ENCODE measurements at places on chromosomes 7 and 10. TPM values are rescaled to one million over a fixed set of nuclear protein-coding genes. Genes with fewer than 3 reads are reported as not detected.
A peak's percentile ranks its signal among the peaks of the same experiment; 100 is the strongest.

DNA sequence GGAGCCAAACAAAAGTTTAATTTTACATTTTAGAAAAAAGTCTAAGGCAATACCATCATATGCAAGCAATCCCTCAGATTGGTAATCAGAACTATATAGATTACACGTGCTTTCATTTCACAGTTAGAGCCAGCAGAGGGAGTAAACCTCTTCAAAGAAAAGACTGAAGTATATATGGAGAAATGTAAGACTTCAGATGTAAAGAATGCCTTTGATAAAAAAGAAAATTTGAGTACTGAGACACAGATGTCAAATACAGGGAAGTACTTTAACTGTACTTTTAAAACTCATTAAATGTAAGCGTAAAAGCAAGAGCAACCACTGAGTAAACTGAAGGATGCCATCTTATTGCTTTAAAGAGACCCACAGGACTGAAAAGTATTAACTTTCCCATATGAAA is 101.4 kb upstream of the FAM133B start:
- DNase-seq: no peak
- no peaks in the 10 kb centered on the region for H3K27me3 ChIP-seq
- no peaks in the 10 kb centered on the region for H3K36me3 ChIP-seq
- no peak overlapping the region for H3K4me3 ChIP-seq

COL1A2 gene
- total RNA-seq: 465 TPM

DNA sequence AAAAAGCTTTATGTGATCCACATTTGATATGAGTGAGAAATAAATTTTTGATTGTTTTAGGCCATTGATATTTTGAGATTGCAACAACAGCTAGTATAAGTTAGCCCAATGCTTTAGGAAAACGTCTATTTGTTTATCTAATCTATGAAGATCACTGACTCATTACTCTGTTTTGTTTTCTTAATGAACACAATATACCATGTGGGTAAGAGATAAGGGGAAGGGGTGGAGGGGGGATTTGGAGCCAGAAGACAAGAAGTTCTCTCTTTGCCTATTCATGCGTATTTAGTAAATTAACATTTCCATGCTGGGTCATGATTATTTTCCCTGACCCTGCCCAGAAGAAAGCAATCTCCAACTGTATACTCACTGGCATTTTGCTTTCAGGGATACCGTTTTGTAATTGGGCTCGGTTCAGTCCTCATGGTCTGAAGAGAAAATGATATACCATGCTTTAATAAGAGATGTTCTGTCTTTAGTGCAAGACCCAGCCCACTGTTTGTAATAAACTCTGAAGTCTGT is 359.5 kb upstream of the NPSR1 start:
- H3K4me3 ChIP-seq: no peak overlapping the region
- no peak for DNase-seq
- no peaks in the 10 kb centered on the region for H3K27me3 ChIP-seq

CCL26 gene
- total RNA-seq: 1.1 TPM

DNA sequence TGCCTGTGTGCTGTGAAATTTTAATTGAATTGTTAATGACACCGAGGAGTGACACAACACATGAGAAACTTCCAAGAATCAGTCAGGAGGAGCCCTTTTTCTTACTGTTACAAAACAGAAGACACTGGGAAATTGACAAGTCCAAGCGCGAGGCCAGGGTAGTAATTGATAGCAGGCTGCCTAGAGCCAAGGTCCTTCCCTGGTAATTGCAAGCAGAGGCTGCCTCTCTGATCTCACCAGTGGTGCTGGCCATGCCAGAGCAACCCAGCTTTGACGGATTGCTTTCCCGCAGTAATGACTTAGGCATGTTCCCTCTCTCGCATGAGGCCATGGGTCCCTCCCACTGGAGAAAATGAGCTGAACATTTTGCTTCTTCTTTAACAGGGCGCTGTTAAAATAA is 111.5 kb downstream of the LRMDA start:
- H3K4me1 ChIP-seq: no peaks in the 10 kb centered on the region
- H3K4me3 ChIP-seq: no peak overlapping the region
- peak; percentile 14 for DNase-seq
- no peaks in the 10 kb centered on the region for H3K36me3 ChIP-seq
- no peak overlapping the region for H3K27ac ChIP-seq
- H3K27me3 ChIP-seq: no peaks in the 10 kb centered on the region
